ENCODE measurements at places on chromosomes 12 and 14. TPM values are rescaled to one million over a fixed set of nuclear protein-coding genes. Genes with fewer than 3 reads are reported as not detected.

GRCh38 chr12:120720234-120720986, 5.2 kb upstream of the ACADS start:
- DNase-seq, result no peak

- DNase-seq, result peak; percentile 2
These were observed 5.6 kb upstream of the OR6C76 start for GRCh38 chr12:55420307-55420962.

Gene SRRM4
- not detected for total RNA-seq

GRCh38 chr12:40336573-40337199, 111.9 kb downstream of the LRRK2 start:
- DNase-seq, result no peak

GRCh38 chr14:49527221-49527620, 59.0 kb downstream of the RPS29 start:
- no peak for DNase-seq

DNA sequence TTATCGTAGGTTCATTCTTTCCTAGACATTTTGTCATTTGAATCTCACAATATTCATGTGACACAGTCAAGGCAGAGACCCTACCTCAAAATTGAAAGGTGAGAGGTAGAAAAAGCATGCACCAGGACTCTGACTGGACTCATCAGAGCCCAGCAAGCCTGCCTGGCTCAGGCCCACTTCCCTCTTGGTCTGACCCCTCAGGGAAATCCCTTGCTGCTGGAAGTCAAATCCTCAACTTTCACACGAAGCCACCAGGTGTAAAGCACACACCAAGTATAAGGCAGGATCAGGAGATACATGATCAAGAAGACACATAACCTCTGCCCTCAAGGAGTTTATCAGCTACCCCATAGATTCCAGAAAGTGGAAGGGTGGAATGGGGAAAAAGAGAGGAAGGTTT, 18.8 kb downstream of the NIN start:
- DNase-seq, result no peak

DNA sequence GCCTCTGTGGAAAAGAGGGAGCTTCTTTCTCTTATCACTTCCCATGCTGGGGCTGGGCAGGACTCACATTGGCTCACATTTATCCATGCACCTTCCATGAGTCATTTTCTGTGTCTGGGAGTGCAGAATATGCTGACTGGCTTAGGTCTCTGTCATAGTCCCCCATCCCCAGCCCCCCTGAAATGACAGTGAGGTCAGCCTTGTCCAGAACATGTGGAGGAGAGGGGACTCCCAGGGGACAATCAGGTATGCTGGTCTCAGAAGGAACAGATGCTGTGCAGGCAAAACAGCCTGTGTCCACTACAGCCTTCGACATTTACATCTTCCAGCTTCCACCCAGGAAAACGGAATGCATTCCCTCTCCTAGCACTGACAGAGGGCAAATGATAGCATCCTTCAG, 35.0 kb downstream of the ADGRD1 start:
- peak; percentile 11 for DNase-seq

GRCh38 chr14:90820958-90821357, 4.7 kb upstream of the TTC7B start:
- no peak for DNase-seq

Gene DPF3
- total RNA-seq, result 11.2 TPM

DNA sequence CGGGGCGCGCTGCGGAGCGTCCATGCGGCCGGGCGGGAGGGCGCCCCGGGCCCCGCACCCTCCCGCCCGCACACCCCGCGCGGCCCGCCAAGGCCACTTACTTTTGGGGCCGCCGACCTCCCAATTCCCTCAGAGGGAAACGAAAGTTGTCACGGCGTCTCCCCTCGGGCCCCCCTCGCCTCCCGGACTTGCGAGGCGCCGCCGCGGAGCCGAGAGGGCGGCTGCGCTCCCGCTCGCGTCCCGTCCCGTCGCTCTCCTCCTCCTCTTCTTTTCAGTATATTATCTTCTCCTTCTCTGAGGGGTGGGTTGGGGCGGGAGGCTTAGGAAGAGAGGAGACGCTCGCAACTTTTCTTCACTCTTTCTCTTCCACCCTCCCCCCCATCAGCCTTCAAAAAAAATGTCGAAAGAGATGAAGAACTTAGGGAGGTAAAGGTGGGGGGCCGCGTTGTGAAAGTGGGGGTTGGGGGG, 613 bp downstream of the DUSP16 start:
- peak; percentile 44 for DNase-seq

GRCh38 chr14:69561893-69562292, 12.8 kb downstream of the CCDC177 start:
- no peak for DNase-seq

GRCh38 chr12:29395356-29395755, 14.4 kb upstream of the ERGIC2 start:
- DNase-seq, result no peak

- no peak for DNase-seq
These were observed 1.6 kb downstream of the HRK start for GRCh38 chr12:116879509-116880212.

Gene TMED10
- 360 TPM for total RNA-seq

DNA sequence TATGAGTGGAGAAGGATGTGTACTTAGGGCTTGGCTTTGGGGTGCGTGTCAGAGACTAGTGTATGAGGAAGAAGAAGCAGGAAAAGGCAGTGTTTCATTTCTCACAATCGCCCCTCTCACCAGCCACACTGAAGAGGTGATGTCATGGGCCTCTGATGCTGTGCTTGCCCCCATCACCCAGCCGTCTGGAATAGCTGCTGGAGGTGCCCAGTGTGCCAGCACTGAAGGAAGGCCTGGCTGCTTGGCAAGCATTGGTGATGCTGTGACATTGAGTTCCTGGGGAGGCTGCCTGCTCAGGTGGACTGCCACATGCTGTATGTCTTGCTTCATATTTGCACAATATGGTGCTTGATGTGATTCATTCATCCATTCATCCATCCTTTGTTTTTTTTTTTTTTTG, 56.2 kb downstream of the CRADD start:
- DNase-seq, result no peak

Gene SERPINA12
- total RNA-seq, result not detected

DNA sequence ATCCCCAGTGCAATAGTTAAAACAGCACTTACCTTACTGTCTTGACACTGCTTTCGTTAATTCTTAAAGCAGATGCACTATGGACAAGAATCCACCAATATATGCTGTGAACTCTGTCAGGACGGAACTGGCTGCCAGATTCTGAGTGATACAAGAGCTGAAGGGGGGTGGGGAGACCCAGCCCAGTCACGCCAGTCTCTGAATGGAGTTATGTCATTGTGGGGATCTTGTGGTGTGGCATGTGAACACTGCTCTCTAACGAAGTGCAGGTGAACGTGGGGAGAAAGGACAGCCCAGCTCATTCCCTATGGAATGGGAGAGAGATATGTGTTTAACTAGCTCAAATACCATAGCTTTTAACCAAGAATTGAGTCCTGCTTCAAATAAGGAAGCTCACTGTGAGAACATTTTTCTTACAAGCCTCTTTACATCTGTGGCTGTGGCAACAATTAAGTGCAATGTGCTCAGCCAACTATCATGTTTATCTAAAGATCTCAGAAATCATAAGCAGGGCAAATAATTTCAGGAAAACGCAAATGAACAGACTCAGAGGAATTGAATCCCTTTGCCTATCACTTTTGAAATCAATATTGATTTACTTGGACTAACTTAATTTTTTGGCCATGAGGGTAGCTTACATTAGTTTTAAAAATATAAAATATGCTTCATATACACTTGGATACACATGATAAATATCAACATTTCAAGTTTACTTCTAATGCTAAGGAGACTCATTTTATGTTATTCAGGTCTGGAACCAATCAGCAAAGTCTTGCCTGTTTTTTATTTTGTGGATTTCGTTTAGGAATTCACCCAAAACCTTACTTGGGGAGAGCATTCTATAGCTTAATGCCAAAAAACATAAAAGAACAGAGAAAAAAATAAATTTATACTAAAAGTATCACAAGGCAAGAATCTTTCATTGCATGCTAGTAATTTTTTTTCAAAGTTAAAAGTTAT, at the start of gene LUM:
TSS of gene LUM (minus strand) at position 129 of the 960 bp plus-strand sequence. CDS start 2,515 bp downstream, outside the sequence.
- DNase-seq, result no peak

DNA sequence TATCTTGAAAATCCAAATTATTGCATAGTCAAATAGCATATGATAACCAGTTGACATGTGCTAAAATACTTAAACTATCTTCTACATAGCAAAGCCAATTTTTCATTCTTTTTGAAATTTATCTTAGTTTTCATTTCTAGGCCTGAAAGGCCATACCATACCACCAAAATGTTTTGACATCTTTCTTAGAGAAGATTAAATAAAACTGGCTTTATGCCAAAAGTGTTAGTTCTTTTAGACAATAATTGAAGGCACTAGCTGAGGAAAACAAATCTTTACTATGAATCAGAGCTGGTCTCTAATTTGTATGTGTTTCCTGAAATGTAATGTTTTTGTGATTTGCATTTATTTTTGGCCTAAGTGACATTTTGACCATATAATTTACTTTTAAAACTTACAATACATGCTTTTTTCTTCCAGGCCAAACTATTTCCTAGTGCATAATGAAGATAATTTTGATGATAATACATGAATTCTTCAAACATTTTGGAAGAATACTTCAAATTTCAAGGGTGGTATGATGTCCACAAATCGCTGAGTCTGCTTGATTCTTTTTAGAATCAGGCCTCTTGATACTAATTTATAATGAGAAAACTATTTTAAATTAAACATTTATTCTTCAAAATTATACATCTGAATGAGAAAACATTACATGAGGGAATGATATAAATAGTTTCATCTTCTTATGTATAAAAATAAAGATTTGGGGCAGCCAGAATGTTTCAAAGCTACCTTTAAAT, 6.5 kb upstream of the KCNMB4 start:
- no peak for DNase-seq

Gene ADAMTS20
- not detected for total RNA-seq

DNA sequence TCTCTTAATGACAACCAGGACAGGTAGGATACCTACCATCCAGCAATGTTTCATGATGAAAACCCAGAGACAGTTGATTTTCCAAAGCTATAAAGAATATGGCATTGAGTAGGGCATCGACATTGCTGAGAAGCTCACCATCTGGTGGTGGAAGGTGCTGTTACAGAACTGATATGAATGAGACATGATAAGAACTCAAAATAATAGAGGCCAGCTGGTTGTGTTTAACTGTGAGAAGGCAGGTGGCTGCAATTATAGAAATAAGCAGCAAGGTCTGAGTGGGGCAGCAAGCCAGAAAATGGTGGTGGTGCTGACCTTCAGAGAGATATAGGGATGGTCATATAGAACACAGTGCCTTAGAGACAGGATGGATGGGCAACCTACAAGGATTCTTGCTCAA, 449.7 kb downstream of the BTG1 start:
- DNase-seq, result no peak

GRCh38 chr12:124573839-124574786, 6.7 kb upstream of the NCOR2 start:
- no peak for DNase-seq

Data from left colon (tissue), 2 donors.